Glutamatergic neuron (in vitro differentiated cells): ENCODE measurements at places on chromosomes 11 and 22.

DNA sequence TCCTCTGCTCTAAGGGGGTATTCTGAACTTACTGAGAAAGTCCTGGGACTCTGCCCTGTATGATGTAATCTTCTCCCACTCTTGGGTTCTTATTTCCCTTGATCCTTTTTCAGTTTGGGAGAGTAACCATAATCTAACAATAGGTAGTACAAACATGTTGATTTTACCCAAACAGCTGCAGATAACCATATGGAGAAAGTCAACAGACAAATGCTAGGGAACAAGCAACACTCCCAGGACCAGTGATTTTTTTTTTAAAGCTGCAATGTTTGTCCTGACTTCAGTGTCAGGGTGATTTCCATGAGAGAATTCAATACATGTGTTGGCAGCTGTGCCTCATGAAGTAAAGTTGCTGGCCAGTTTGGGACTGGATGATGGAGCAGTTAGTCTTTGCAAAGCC, 156.5 kb downstream of the FCHSD2 start:
- DNase-seq: no peak

- DNase-seq: no peak
These were observed 198.5 kb upstream of the CTSC start for GRCh38 chr11:88535916-88536547.

GRCh38 chr11:111577821-111578220, 24.4 kb upstream of the SIK2 start:
- DNase-seq: no peak

- DNase-seq: no peak
These were observed 113.6 kb downstream of the DYNC2H1 start for GRCh38 chr11:103222806-103223205.

GRCh38 chr11:40514124-40514523, 945.3 kb downstream of the LRRC4C start:
- no peak for DNase-seq

DNA sequence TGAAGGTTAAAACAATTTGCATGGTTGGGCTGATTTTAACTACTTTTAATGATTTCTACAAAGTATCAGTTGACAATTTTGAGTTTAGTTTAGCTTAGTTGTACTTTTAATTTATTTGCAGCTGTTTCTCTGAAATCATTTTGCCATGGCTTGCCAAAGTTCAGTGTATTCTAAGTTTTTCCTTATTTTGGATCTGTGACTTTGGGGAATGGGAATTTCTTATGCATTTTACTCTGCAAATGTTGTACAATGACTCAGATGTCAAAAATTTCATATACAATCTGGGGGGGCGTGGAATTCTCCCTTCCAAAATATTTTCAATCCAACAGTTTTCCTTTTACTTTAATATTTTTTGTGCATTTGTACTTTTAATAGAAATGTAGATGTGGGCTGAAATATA, 8.9 kb upstream of the DCHS1 start:
- DNase-seq: no peak

DNA sequence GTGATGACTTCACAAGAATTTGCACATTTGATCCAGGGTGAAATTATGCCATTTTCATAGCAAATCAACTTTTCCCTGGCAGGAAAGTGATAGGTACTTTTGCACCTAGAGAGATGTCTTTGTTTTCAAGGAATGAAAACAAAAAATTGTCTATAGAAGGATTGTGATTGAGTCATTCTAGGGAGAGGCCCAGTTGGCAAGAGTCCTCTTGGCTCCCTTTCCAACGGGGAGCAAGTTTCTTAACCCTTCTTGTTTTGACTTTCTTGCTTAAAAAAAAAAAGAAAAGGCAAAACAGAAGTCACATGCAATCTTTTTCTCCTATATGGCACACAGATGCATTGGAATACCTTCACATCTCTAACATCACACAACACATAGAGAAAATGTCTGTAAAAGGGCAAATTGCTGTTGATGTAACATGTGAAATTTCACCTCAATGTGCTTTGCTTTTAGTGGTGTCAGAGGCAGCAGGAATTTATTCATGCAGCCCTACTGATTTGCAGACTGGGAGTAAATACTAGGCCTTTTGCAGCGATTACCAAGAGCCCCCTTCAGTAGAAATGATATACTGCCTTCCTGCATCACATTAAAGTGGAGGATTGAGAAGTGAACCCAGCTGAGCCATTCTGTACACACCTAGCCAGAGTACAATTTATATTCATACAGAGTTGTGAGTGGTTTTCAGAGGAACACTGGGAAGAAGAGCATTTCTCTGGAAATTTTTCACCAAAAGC, 290.7 kb upstream of the MPPED2 start:
- no peak for DNase-seq

DNA sequence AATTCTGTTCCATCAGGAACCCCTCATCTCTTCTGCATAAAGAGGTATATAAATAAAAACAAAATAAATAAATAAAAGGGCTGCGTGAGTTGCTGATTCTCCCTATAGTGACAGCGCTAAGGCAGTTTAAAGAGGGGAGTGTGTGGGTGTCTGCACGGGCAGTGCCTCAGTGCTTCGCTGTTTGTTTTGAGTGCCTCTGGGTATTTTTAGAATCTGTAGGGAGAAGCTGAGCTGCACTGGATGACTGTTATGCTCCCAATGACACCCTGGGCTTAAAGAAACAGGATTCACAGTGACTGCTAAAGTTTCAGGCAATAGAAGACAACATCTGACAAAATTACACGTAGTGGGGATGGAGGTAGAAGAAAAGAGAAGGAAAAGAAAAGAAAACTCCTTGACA, 38.8 kb downstream of the SLC1A2 start:
- no peak for DNase-seq

DNA sequence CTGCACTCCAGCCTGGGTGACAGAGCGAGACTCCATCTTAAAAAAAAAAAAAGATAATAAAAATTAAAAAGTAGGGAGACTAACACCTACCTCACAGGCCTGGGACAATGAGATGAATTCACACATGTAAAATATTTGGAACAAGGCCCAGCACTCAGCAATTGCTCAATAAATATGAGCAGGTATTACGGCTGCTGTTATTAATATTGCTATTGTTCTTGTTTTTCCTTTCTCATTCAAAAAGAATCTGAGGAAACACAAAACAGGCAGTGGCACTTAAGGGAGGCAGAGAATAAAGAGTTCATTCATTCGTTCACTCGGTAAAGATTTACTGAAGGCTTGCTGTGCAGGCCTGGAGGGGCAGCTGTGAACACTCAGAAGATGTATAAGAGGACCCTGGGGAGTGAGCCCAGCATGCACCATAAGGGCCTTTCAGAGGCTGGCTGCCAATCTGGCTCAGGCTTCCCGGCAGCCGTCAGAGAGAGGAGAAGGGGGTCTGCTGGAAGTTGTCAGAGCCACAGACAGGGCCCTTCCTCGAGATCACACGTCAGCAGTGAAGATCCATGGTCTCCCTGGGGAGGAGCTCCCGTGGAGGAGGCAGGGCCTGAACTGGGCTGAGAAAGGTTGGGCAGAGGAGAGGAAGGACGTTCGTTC, 51.6 kb upstream of the TCF20 start:
- DNase-seq: peak; percentile 85

GRCh38 chr11:109590782-109591181, 168.8 kb downstream of the C11orf87 start:
- no peak for DNase-seq

- no peak for DNase-seq
These were observed 67.6 kb upstream of the MTMR2 start for GRCh38 chr11:95991545-95991944.

DNA sequence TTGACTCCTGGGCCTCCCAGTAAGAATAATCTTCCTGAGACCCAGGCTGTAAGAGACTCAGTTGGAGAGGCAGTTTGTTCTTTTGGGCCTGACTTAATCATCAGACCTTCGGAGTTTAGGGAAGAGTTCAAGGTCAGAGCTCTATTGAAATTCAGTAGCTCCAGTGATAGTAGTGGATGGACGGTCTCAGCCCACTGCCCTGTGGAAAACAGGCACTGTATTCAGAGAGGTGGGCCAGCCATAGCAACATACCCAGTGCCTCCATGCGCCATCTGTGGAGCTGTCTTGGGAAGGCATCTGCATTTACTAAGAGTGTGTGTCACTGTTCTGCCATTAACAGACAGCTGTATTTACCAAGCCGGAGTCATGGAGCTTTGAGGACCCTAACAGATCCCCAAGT, 2.9 kb downstream of the SMARCB1 start:
- DNase-seq: no peak

GRCh38 chr22:35802885-35803284, 85.2 kb downstream of the APOL5 start:
- no peak for DNase-seq

DNA sequence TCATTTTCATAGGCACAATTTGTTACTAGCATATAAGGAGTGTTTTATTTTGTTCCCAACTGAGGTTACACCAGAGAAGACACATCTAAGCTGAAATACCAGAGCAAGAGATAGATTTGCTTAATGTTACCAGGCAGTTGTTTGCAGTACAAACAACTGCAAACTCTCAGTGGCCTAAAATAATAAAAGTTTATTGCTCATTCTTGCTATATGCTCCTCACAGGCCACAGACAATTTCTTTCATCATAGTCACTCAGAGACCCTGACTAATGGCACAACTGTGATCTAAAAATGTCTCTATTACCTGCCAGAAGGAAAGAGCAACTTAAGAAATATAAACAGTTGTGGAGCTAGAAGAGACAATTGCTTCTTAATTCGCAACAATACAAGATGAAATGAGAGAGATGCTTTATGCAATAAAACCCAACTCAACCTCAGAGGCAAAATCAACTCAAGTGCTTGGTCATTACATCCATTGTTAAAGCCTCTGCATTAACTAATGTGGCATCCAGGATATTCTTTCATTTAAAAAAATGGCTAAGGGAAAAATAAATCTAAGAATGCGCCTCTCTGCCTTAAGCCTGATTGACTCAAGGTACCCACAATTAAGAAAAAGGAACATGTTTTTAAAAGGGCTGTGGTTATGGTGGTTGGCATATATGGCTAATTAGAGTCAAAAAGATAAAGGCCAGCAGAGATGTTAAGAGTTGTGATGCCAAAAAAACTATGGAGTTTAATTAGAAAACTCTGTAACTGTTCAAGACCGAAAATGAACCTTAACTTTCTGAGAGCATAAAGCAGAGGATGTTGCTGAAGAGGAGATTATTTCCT, 103.7 kb downstream of the CD44 start:
- DNase-seq: no peak

- DNase-seq: no peak
These were observed 96.8 kb upstream of the THY1 start for GRCh38 chr11:119519796-119520195.

GRCh38 chr11:36002796-36003195, 58.9 kb downstream of the LDLRAD3 start:
- DNase-seq: no peak

DNA sequence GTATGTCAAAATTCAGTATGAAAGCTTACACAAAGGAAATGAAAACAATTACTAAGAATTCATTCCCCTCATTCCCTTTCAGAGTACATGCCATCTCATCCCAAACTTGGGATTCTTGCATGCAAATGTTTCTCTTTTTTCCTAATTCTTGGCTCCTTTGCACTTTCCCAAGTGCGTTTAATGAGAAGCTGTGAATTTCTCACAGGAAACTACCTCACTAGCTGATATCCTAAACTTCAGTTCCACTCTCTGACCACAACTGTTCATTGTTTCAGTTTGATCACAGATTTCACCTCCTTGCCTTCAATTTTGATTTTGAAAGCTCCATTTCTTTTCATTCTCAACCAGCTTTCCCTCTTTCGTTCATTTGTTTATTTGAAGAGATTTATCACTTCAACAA, 5.9 kb upstream of the ARL14EP start:
- no peak for DNase-seq

DNA sequence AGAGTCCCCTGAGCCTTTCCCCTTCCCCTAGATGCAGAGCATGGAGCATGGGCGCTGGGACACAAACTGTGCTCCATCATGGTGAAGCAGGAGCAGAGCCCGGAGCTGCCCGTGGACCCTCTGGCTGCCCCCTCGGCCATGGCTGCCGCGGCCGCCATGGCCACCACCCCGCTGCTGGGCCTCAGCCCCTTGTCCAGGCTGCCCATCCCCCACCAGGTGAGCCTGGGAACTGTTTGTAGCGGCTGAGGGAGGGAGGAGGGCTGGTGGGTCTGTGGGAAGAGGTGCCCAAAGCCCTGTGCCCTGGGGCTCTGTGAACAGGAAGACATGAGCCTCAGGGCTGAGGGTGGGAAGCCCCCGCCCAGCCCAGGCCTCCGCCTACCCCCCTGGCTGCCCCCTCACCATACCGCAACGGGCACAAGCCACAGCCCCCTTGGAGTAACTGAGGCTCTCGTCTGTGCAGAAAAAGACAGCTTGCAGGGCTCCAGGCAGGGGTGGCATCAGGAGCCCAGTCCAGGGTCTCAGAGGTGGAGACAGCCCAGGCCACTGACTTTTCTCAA, 30.4 kb downstream of the CREB3L1 start:
- DNase-seq: no peak

DNA sequence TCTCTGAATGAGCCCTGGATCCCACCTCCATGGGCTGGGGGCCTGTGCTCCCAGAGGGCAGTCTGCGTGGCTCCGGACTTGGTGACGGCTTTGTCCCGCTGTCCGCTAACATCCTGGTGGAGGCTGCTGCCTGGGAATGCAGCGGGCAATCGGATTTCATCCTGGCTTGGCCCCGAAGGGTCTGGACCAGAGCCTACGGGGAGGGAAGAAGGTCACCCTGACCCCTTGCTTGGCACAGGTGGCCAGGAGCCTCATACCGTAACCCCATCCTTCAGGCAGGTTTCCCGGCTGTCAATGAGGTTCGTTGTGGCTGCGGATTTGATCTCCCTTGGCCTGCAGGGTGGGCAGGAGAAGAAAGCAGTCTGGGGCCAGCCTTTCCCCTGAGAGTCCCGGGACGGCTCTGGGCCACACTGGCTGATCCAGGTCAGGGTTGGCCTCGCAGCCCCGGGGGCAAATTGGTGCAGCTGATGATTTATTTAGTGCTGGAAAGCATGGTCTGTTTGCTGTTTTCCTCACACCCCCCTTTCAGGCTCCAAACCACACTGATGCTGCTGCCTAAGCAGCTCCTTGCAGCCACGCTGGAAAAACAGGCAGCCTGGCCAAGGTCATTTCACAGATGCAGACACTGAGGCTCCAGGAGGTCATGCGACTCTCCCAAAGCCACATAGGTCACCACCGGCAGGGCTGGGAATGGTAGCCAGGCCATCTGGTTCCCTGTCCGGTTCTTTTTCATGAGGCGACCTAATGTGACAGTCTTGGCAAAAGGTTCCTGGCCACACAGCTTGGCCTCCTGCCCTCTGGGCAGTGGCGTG, 15.0 kb downstream of the PRDM11 start:
- no peak for DNase-seq

GRCh38 chr22:43343262-43343669, at the start of gene SCUBE1:
TSS of gene SCUBE1 (minus strand) at chr22:43343372. CDS start at chr22:43343261, 111 bp downstream.
- peak; percentile 86 for DNase-seq

GRCh38 chr11:11414996-11415395, 61.9 kb upstream of the CSNK2A3 start:
- no peak for DNase-seq

DNA sequence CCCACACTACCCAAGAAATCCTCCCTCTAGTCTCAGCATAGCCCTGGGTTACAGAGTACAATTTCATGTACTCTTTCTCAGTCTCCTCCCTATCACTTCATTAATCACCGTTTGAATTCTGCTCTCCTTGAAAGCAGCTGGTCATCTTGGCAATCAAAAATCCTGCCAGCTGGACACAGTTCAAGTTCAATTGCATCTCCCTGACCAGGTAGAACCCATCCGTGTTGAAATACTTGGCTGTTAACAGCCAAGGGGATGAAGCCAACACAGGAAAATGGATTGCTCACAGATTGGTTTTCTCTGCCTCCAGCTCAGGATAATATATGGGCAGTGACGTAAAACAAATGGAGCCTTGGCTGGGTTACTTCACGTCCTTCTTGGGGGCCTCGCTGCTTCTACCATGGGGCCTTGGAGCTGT, 55.1 kb upstream of the GRK3 start:
- DNase-seq: no peak
